ENCODE measurements at places on chromosomes 4 and X.

- DNase-seq: no peak
Measured at GRCh38 chr4:33998291-33998690, 2246.0 kb downstream of the ARAP2 start.

- DNase-seq: no peak
Measured at GRCh38 chr4:41267997-41268396, 11.3 kb downstream of the UCHL1 start.

DNA sequence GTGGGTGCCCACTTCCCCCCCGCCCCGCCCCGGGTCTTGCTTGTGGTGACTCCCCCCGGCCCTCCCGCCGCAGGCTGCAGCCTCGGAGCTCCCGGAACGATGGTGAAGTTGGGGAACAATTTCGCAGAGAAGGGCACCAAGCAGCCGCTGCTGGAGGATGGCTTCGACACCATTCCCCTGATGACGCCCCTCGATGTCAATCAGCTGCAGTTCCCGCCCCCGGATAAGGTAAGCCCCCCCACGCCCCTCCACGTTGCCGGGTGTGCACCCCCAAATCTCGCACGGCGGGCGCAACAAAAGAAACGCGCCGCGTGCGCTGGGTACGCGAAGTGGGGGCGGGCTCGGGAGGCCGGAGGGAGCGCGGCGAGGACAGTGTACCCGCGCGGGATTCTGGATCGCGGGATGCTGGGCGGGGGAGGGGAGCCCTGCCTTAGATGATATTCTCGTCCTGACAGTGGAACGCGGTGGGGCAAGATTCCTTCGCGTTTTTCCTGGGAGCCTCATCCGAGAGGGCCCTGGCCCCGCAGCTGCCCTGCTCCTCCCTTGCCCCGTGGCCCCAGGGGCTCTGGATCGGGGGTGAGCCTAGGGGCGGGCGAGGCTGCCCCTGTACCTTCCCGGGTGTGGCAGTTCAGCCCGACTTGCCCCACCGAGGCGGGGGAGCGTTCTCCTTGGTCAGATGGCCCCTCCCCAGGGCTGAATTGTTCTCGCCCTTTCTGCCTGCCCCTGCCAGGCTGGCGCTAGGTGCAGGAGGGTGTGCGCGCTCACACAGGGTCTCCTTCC lies 819 bp downstream of the NSG1 start:
- DNase-seq: no peak

DNA sequence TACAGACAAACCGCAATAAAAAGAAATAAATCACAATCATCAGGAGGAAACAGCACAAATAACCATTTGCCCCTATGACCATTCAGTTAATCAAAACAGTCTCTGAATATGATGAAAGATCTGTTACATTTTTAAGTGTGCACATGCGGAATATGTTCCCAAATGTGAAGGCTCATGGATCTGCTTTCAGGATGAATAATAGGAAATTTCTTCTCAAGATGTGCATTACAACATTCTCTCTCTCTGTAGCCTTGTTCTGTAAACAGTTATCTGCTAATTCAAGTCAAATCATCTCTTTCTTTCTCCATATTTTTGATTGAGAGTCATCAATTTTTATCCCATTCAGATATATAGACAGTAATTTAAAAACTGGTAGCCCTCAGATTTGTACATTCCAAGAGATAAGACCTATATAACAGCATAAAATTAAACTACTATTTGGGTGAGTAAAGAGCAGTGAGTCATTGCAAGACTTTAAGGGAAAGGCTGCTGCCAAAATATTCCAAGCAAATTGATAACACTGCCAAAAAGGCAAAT lies 433.9 kb upstream of the ATOH1 start:
- DNase-seq: no peak

GRCh38 chr4:124590480-124590879 lies 122.1 kb downstream of the ANKRD50 start:
- DNase-seq: no peak

GRCh38 chr4:48129307-48130014 lies 4.6 kb downstream of the TXK start:
- no peak for DNase-seq

GRCh38 chr4:169682372-169683047 lies 62.1 kb downstream of the CLCN3 start:
- no peak for DNase-seq

DNA sequence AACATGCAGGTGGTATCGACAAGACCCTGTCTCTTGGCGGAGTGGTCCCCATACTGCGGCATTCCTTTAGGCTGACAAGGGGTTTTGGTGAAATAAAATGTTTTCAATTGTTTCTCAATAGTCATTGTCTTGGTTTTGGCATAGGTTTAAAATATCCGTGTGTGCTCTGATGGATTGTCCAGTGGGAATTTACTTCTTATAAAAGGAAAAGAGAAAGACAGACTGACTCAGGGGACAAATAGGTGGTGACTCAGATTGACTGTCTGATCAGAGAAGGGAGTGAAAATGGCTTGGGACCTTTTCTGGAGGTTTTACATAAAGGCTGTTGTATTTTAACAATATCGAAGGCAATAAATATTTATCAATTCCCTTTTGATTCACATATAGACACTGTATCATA lies 129.8 kb downstream of the SORBS2 start:
- no peak for DNase-seq

- DNase-seq: no peak
Measured at GRCh38 chr4:149202117-149202516, 613.5 kb downstream of the IQCM start.

DNA sequence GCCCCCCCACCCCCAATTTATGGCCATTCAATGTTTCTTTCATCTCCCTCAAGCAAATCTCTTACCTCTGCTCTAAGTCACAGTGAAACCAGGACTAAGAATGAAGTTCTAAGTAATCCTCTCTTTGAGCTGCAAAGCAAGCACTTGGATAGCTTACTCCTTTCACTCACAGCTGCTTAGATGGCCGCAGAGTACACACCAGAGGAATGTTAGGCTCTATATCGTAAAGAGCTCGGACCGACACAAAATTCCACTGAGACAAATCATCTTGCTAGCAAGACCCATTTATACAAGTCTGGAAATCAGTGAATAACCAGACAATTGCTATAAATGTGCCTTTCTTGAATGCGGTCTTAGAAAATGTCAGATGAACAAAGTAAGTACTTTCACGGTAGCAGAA lies 135.0 kb downstream of the IDS start:
- DNase-seq: no peak

GRCh38 chrX:21376636-21377035 lies 2.4 kb downstream of the CNKSR2 start:
- no peak for DNase-seq

GRCh38 chr4:40811956-40812355 lies 62.2 kb downstream of the NSUN7 start:
- DNase-seq: no peak

DNA sequence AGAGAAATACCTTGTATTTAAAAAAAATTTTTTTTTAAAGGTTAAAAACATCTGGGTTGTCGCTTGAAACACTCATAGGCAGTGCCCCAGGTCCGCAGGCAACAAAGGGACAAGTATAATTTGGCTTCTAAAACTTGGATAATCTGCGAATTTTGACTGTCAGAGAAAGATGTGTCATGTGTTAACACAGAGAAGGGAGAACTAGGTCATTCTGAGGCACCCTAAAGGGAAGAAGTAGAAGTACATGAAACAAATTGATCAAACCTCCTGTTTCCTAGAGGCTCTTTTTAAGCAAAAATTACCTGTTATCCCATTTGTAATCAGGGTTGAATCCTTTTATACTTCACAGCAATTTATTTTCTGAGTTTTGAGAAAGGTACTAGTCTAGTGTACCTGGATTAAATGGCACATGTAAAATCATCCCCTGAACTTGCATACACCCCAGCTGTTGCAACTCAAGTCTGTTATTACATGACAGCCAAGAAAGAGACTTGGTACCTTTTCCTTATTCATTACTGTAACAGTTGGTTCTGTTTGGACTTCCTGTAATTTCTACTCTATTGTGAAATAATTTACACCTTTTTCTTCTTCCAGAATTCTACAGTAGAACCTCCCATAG lies 1.7 kb downstream of the SRD5A3 start:
- DNase-seq: no peak

GRCh38 chr4:62952366-62952765 lies 1456.9 kb downstream of the TECRL start:
- no peak for DNase-seq

- DNase-seq: peak; percentile 7
Measured at GRCh38 chrX:150202641-150203247, 160.4 kb upstream of the MAMLD1 start.

DNA sequence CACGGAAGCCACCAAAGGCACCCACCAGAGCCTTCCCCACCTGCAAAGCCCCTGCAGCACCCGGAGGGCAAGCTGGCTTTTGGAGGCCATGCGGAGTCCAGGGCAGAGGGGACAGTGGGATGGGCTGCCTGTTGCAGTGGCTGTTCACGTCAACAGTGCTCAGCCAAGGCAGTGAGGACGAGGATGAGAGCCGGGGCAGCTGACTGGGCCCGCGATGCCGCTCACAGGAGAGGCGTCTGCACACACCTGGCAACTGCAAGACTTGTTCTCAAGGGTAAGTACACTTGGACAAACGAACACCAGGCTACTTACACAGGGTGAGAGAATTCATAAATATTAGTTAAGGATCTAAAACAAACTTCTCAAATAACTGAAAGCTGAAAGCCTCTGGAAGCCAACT lies 19.6 kb downstream of the FGFR3 start:
- peak; percentile 74 for DNase-seq

GRCh38 chr4:174265916-174266315 lies 17.6 kb downstream of the FBXO8 start:
- no peak for DNase-seq
